Activated T-cell treated with anti-CD3 and anti-CD28 coated beads for 1 hour (primary cell): ENCODE measurements at places on chromosomes 13 and 19.

GRCh38 chr19:34343751-34344150 lies 21.2 kb upstream of the GPI start:
- no peak for DNase-seq

DNA sequence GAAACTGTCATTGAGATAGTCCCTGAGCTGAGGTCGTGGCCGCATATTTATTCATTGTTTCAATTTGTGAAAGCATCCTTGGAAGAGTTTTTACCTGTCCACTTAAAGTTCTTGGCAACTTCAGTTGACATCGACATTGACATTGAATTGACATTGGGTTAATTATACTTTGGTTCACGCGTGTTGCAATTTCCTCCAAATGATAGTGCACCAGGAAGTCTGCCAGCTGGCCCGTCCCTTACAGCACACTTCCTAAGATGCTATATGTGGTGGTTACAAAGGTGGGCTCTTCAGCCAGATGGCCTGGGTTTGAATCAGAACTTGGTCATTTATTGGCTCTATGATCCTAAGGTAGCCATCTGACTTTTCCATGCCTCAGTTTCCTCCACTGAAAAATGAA lies 176.0 kb downstream of the FGF14 start:
- DNase-seq: no peak

- no peak for DNase-seq
Observed at GRCh38 chr13:99278200-99278599, 20.0 kb upstream of the GPR18 start.

DNA sequence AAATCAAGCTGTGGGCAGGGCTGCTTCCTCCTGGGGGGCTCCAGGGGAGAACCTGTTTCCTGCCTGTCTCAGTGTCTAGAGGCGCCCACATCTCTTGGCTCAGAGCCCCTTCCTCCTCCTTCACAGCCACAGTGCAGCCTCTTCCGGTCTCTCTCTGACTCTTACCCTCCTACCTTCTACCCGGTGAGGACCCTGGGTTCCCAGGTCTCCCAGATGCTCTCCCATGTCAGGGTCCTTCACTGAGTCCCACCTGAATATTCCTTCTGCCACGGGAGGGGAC lies 153.1 kb downstream of the KDM4B start:
- DNase-seq: no peak

- no peak for DNase-seq
Observed at GRCh38 chr13:111792956-111793355, 274.0 kb upstream of the SOX1 start.

DNA sequence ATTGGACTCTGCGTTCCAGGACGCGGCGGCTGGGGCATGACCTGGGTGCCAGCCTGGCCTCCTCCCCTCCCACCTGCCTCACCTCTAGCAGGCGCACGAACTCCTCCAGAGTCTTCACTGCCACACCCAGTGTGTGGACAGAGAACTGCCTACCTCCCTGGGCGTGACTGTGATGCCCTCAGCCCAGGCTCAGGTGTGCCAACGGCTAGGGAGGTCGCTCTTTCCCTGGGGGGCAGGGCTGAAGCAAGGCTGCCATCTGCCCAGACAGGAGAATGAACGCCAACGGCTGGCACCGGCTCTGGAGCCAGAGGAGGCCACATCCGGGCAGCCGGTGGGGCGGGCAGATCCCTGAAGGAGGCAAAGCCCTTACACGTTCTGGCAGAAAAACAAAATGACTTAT lies 11.3 kb downstream of the NANOS3 start:
- DNase-seq: no peak

GRCh38 chr13:58712191-58712590 lies 1080.6 kb downstream of the PCDH17 start:
- no peak for DNase-seq

DNA sequence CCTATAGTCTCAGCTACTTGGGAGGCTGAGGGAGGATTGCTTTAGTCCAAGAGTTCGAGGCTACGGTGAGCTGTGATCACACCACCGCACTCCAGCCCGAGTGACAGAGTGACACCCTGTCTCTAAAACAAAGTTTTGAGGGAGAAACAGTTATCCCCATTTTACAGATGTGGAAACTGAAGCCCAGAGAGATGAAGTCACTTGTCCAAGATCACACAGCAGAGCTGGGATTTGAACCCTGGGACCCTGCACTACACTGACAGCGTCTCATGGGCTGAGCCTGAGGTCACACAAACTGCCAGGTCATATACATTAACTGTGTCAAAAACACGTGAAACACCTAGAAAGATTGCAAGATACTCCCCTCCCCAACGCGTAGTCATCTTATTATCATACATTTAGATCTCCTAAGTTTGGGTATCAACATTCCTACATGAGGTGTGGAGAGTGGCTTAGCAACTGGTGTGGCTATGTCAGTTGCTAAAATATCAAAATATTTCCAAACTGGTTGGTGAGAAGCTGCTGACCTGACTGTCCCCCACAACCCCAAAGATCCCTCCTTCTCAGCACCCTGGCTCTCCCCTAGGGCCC lies 8.2 kb downstream of the FCGBP start:
- DNase-seq: no peak

- no peak for DNase-seq
Observed at GRCh38 chr19:52665529-52665928, 27.4 kb upstream of the ZNF83 start.

- no peak for DNase-seq
Observed at GRCh38 chr13:104635879-104636278, 1569.7 kb upstream of the SLC10A2 start.

DNA sequence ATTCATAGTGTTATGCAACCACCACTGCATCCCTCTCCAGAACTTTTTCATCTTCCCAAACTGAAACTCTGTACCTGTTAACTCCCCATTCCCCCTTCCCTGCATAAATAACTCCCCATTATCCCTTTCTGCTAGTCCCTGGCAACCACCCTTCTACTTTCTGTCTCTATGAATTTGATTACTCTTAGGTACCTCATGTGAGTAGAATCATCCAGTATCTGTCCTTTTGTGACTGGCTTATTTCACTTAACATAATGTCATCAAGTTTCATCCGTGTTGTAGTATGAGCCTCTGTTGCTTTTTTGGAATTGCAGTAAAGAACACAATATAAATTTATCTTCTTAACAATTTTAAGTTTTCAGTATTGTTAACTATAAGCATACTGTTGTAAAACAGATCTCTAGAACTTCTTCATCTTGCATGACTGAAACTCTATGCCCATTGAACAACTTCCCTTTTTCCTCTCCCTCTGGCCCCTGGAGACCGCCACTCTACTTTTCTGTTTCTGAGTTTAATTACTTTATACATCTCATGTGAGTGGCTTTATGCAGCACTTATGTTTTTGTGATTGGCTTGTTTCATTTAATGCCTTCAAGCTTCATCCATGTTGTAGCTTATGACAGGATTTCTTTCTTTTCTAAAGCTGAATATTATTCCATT lies 87.3 kb upstream of the ABCC4 start:
- DNase-seq: no peak

GRCh38 chr13:44386913-44387556 lies 13.4 kb downstream of the SERP2 start:
- DNase-seq: no peak

DNA sequence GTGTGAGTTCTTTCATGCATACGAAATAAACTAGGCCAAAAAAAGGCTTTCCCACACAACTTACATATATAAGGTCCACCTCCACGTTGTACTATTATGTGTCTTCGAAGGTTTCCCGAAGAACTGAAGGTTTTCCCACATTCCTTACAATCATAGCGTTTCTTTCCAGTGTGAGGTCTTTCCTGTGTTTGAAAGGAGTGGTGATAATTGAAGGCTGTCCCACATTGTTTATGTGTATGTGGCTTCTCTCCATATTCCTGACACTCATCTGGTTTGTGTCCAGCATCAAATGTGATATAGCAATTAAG lies 14.6 kb downstream of the ZNF442 start:
- DNase-seq: no peak

DNA sequence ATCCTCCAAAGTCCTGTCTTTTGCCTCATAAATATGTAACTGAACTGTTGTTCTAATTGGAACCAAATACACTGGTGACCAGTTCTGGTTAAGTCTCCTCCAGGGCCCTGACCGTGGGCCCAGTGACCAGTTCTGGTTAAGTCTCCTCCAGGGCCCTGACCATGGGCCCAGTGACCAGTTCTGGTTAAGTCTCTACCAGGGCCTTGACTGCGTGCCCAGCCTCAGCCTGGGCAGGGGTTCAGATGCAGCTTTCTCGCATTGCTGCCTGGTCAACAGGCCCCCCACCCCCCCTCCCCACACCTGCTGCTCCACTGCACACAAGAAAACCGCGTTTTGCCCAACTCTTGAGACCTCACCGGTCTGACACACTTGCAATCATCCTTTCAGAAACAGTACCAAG lies 3.8 kb upstream of the GRTP1 start:
- DNase-seq: no peak

GRCh38 chr13:111303559-111303958 lies 16.9 kb upstream of the TEX29 start:
- no peak for DNase-seq

DNA sequence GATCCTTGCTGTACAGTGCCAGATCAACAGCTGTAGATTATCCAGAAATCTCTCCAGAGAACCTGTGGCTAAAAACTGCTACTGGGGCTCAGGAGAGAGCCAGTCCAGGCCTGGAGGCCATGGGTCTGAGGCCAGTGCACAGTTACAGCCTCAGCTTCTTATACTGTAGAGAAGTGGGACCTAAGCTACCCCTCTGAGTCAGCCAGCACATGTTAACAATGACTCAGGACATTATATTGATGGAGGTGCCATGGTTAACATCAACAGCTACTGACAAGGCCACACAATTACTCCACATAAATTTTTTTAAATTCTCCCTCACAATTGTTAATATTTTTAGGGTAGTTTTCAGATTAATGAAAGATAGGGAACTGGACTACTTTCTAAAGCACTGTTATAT lies 138.5 kb downstream of the RBM26 start:
- no peak for DNase-seq

DNA sequence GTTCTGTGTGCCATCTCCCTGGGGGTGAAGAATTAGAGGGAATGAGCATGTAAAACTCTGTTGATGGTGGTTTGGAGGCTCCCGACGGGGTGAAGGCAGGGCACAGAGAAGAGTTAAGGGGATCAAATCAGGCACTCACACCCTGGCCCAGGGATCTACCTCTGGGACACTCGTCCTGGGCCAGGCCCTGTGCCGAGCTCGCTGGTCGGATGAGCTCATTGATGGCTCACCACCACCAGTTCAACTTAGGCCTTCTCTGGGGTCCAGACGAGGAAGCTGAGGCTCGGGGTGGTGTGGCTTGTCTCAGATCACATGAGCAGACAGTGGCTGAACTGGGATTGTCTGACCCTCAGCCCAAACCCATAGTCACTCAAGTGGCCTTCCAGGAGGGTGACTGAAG lies 1.6 kb downstream of the NACC1 start:
- no peak for DNase-seq

GRCh38 chr19:47032171-47032811 lies 12.7 kb downstream of the NPAS1 start:
- DNase-seq: peak; percentile 52

GRCh38 chr19:33255781-33256180 lies 30.1 kb upstream of the SLC7A10 start:
- no peak for DNase-seq

DNA sequence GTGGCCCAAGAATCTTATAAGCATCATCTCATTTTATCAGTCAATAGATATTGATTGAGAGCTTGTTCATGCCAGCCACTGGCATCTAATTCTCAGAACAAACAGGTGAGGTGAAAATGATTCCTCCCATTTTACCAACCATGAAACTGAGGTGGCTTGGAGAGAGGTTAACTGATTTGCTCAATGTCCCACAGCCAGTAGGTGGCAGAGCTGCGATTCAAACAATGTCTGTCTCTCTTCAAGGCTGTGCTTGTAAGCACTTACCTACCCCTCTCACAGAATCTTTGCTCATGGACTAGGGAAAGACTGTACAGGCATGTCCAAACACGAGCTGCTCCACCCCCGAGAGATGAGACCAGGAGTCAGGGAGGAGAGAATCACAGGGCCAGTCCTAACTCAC lies 21.5 kb upstream of the GSX1 start:
- DNase-seq: no peak

DNA sequence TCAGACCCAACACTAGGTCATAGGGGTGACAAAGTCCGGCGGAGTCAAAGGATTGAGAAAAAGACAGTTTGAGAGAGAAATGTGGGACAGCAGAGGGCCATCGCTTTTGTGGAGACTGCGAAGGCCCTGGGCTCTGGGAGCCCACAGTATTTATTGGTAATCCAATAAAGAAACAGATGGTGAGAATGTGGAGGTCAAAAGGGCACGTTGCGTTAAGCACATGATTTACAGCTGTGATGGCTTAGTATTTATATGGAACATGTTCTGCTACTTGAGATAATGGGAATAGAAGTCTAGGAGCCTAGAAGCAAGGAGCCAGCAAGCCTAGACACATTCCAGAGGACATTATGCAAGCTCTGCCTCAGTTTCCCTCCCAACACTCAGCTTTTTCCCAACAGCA lies 2521.1 kb downstream of the PCDH9 start:
- DNase-seq: no peak

DNA sequence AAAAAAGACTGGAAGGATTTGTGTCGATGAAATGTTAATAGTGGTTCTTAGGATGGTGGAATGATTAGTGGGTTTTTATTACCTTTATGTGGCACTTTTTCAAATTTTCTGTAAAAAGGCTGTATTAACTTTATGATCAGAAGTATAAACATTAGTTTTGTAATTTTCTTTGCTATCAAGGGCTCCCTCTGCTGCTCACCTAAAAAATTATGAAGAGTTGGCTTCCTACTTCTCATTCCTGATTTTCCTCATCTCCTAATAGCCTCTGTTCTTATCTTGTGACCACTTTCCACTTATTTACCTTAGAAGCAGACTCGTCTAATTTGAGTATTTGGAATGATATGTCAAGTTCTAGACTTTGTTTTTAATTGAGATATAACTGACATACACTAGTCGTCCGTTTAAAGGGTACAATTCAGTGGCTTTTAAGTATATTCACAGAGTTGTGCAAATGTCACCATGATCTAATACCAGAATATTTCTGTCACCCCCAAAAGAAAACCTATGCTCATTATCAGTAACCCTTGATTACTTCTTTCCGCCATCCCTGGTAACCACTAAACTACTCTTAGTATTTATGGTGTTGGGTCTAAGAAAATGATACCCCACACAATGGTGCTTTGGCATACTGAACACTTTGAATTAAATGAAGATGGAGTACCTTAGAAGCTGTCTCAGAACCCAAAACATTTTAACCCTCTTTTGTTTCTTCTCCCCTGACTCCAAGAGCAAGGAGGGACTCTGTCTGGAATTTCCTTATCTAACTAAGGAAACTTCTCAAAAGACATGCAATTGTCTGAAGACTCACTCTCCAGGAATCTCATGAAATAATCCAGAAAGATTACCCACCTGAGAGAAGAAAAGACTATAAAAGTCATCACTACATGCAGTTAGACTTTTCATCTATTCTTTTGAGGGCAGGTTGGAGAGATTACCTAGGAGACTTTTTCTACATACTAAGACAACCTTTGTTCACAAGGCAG lies 311.3 kb downstream of the DLEU7 start:
- no peak for DNase-seq

- DNase-seq: no peak
Observed at GRCh38 chr13:27510082-27510481, 59.7 kb upstream of the MTIF3 start.

GRCh38 chr13:110644892-110645521 lies 29.7 kb downstream of the NAXD start:
- no peak for DNase-seq
